ENCODE measurements at places on chromosomes 2 and 18.

DNA sequence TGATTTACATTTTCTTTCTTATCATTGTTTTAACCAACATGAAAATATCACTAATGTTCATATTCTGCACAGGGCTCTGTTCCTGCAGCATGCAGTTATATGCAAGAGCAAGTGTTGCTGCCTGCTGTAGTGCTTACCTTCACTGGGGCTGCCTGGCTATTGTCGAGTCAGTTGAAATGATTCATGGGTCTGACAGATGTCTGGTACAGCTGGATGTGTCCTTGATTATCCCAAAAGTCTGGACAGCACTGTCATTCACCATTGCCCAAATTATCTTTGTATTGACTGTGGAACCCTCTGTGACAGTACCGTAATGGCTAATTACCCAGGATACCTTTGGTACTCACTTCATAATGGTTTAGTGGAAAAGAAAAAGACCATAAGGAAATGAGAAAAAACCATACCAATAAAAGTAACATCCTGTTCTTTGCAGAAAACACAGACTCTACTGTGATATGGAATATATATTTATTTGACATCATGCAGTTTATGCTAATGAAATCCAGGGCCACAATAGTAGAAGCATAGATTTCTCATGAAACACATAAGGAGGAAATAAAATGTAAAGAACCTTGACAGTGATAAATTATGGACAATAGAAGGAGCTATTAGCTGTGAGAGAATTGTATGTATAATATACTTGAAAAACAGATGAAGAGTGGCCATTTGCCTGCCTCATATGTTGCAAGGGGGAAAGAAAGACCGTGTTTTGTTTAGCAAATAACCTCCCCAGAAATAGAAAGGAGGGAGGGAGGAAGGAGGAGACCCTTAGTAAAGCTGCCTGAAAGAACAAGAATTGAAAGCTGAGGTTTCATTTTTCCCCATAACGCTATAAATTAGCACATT, 249.8 kb upstream of the ATP5MC3 start:
- no peak for DNase-seq

GRCh38 chr2:168234407-168235085, 12.8 kb downstream of the STK39 start:
- DNase-seq: no peak

GRCh38 chr2:60553495-60554073, at the start of gene BCL11A:
Gene BCL11A (minus strand): TSS chr2:60553654. CDS start chr2:60553270, 384 bp downstream.
- peak; percentile 79 for DNase-seq

GRCh38 chr2:239954166-239955086, 70.7 kb downstream of the NDUFA10 start:
- no peak for DNase-seq

- DNase-seq: no peak
Observed at GRCh38 chr2:48248251-48248933, 281.6 kb upstream of the STON1 start.

GRCh38 chr2:171551836-171552235, 29.6 kb downstream of the CYBRD1 start:
- no peak for DNase-seq

DNA sequence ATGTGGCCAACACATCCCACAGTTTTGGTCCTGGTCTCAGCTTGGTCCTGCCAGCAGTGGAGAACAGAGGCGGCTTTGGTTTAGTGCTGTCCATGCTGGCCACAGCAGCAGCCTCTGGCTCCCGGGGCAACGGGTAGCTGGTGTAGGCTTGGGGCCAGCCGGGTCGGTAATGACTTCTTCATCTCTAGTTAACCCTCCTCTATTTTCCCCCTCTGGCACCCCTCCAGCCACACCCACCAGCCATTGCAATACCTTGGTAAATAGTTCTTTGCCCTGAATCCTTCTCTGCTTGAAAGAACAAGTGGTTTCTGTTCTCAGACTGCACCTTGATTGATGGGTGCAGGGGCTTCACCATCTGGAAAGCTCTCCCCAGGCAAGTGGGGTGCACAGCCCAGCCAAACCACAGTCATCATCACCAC, 31.7 kb upstream of the ZNF396 start:
- DNase-seq: no peak

DNA sequence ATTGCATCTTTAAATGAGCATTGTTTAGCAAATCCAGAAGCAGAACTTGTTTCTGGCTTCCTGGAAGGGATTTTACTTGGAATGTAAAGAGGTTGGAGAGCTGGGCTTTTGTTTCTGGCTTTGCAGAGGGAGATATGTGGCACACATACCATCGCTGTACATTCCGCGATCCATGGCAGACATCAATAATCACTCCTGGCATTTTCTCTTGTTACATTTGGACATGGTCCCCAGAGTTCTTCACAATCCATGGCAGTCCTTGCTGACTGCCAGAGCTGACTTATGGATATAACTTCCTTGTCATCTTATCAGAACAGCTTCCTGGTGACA, 445.6 kb upstream of the SPRED2 start:
- no peak for DNase-seq

DNA sequence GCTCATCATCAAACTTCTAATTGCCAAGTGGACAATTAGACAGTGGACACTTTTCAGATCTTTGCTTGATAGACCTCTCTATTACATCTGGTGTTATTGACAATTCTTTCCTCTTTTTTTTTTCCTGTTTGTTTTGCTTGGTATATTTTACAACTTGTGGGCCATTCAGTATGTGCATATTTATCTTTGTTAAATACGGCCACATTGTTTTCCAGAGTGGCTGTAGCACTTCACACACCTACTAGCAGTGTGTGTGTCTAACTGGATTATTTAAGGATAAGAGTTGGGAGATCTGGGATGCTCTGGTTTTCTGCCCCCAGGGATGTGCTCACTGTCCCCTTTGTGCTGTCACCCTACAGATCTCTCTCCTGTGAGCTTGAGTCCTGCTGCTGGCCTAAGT, 4.1 kb upstream of the SLC4A5 start:
- peak; percentile 9 for DNase-seq

DNA sequence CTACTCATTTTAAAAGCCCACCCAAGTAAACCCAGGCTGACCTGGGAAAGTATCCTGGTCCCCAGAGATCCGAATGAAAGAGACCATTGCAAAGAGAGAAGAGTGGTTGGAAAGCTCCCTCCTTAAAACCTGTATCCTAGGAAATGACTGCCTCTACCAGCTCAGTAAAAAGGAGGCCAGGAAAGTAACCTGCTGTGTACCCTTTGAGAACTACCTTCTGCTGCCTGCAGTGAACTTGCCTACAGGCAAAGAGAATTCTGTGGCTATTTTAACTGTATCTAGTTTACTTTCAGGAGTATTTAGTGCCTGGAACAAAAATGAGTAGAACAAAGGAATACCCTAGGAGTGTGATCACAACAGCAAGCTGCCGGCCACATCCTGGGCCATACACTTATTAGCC, 641.7 kb upstream of the NRXN1 start:
- no peak for DNase-seq

GRCh38 chr2:63692002-63692606, 103.3 kb downstream of the MDH1 start:
- peak; percentile 0 for DNase-seq

DNA sequence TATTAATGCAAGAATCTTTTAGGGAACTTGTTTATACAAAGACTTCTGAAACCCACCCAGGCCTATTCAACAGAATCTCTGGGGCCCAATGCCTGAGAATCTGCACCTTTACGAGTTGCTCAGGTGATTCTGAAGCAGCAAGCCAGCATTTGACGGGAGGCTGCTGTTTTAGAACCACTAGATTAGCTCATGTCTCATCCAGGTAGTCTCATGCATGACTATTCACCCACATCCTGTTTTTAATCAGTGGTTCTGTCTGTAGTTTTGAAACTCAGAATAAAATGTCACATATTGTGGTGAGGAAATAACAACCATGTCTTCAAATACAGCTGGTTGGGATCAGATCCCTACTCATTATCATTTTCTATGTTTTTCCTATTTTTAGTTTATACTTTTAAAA, 39.5 kb downstream of the CYTIP start:
- no peak for DNase-seq

DNA sequence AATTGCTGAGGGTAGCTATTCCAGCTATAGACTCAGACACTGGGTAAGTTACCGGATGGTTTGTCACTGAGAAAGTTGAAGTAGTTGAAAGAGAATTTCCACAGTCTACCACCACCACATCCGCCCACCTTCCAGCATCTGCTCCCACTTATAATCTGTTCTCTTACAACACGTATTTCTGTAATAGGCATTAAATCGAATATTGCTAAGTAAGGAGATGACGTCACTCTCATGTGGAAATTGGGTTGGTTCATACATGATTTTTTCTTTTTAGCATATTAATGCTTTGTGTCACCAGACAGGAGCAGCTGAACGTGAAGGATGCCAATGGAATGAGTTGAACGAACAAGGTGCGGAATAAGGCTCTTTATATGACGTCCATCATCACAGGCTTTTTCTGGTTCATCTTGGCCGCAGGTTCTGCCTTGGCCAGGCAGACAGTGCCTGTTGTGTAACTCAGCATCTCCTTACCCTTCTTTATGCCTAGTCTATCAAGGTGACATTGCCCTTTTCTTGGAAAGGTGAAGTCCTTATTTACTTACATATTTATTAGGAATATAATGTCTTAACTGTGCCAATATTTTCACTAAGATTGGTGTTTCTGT, 45.9 kb downstream of the THUMPD2 start:
- no peak for DNase-seq

- DNase-seq: peak; percentile 1
Observed at GRCh38 chr2:195318440-195319111, 338.4 kb upstream of the SLC39A10 start.

DNA sequence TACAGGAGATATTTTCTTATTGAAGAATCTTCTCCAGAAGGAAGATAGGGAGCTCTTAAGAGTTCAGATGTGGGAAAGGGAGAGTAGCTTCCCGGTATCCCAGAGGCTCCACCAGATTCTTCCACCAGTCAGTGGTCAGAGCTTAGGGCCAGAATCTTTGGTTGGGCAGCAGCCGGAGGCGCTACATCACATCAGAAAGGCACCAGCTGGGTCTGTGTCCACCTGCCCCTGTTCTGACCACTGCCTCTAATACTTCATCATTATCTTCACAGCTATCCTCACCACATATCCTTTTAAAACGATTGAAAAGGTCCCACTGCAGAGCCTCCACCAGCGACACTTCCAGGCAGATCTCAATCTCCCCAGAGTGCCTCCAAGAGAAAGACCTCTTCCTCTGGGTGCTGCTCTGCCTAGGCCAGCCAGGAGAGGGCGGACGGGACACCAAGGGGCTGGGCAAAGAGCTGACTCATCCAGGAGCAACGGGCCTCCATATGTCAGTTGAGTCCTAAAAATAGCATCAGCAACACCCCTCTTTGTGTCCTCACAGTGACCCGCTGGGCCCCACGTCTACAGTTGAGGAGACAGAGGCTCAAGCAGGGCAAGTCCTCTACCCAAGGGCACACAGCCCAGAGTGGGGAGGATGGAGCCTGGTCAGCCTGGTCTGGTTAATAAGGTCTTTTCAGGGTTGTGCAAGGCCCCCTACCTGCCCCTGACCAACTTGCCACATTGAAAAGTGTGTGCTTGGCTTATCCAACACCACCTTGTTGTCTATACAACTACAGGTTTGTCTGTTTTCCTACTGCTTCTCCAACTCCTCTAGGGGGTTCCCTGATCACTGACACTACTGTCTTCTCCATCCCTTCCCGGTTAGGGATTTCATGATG, 81.2 kb downstream of the ADD2 start:
- DNase-seq: no peak

- DNase-seq: no peak
Observed at GRCh38 chr2:8821276-8822217, 15.9 kb downstream of the KIDINS220 start.

DNA sequence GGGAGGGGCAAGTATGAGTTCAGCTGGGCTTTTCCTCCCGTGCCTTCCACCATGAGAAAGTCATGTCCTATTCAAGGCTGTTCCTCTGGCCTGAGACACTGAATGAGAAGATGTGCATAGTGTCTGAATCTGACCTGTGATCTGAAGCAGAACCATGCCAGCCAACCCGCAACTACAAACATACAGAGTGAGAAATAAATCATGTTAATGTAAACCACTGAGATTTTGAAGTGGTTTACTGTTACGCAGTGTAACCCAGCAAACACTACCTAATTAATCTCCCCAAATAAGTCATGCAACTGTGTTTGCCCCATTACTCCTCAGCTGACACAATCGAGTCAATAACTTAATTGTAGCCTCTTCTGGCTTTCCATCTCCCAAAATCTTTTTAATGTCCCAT, 49.2 kb downstream of the METTL4 start:
- peak; percentile 9 for DNase-seq

DNA sequence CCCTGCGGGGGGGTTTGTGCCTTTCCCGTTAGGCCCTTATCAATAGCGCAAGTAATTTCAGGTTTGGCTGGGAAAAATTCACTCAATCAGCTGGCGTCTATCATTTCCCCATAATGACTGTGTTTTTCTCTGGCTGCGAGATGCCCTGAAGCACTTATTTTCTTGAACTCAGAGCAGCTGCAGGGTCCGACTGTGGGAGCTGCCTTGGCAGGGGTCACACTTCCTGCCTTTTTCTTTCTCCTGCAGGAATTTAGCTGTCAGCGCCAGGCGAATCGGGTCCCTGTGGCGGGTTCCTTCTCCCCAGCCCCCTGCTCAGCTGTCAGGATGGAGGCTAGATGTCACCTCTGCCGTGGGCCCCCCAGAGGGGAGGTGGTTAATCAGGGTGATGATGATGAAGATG, 81.3 kb upstream of the HPCAL1 start:
- no peak for DNase-seq

GRCh38 chr2:173983391-173983871, 18.3 kb upstream of the SP3 start:
- no peak for DNase-seq

GRCh38 chr2:72765997-72766609, 59.7 kb downstream of the EXOC6B start:
- no peak for DNase-seq

DNA sequence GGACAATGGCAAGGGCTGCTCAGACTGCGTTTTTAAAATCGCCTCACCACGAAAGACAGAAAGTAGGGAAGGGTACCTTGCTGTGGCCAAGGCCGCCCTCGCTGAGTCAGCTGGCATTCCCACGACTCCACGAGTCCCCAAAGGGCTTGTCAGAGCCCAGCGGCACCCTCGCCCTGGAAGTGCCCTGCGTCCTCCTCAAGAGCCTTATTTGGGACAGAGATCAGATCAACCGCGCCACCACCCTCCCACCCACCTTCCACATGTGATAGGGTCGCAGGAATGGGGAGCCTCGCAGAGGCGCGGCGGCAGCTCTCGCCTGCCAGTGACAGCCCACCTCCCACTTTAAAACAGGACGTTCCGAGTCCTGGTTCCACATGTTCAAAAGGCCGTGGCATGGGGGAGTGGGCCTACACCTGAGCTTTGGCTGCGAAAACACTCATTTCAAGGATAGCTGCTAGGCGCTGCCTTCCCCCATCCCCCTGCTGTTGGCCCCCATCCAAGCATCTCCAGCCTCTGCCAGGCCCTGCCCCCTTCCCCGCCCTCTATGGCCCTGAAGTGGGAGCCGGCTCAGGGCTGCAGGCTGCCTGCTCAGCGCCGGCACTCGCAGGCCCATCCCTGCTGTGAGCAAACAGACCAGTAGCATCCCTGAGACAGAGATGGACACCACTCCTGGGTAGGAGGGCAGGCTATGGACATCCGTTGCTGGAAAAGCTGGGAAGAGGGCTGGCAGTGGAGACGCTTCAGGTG, 38.1 kb upstream of the ARHGEF4 start:
- peak; percentile 64 for DNase-seq

GRCh38 chr2:158015428-158016076, 86.1 kb upstream of the UPP2 start:
- no peak for DNase-seq

GRCh38 chr18:22363867-22364463, 53.8 kb downstream of the CTAGE1 start:
- DNase-seq: no peak

- DNase-seq: no peak
Observed at GRCh38 chr2:1499033-1499795, 86.0 kb downstream of the TPO start.
